Left cardiac atrium (tissue), 4 donors: ENCODE measurements at places on chromosomes 3 and 15. TPM values are rescaled to one million over a fixed set of nuclear protein-coding genes. Genes with fewer than 3 reads are reported as not detected.

DNA sequence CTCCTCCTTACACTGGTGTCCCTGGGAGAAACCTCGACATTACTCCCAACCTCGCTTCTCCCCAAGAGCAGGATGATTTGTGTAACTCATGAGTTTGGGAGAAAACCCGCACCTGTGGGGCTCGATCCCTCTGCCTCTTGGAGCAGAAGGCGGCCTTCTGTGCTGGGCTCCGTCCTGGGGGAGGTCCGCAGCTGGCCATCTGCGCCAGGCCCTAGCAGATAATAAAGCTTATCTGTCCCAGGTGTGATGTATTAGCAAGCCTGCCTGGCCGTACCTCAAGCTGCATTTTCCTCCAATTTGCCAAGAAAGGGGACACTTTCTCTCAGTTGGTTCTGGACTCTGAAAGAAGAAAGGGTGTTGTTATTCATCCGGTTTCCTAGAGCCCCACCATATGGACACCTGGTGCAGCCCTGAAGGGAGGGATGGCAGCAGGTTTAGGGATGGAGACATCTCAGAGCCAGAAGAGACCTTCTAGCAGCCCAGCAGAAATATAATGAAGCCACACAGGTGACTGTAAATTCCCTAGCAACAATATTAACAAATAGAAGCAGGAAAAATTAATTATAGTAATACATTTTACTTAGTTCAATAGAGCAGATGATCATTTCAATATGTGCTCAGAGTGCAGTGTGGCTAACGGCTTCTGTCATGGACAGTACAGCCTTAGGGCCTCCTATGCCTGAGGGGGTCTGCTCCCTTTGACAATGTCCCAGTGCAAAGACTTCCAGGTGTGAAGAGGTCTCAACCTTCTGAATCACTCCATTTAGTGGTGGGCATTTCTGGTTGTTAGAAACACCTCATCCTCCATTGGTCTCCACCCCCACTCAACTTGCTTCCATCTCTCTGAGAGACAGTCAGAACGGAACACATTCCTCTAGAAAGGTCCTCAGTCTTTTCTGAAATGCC, 94.8 kb downstream of the CPN2 start:
- no peak for DNase-seq

The SLC28A2 gene
- not detected for total RNA-seq

DNA sequence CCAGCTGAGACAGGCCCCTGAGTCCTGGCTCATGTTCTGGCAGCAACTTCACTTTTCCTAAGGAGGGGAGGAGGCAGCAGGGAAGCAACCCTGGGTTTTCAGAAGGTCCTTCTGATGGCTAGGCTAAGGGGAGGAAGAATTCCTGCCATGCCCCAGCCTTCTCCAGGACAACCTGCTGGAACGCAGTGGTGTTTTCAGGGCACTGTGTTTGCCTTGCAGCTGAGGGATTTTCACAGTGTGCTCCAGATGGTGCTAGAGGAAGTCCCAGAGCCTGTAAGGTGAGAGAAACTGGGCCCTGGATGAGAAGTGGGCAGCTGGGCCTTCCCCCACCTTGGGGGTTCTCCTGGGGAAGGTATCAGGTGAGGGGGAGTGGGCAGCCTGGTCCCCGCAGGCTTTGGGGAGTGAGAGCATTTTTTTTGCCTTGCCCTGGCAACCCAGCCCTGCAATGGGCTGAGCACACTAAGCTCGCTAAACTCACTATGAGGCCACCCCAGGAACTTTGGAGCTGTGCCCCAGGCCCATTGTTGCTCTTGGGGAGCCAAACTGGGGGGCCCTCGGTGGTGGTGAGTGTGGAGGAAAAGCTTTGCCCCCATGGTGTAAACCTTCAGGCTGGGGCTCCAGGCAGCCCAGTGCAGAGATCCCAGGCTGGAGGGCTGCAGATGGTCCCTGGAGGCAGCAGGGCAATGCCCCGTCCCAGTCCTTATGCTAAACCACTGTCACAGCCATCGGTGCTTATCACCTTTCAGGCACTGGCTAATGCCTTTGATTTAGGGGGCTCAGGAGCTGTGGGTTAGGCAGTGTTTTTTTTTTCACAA, 41.1 kb downstream of the ACAA1 start:
- no peak for DNase-seq

- peak; percentile 35 for DNase-seq
Observed at GRCh38 chr3:140022066-140022770, 87.2 kb downstream of the CLSTN2 start.

DNA sequence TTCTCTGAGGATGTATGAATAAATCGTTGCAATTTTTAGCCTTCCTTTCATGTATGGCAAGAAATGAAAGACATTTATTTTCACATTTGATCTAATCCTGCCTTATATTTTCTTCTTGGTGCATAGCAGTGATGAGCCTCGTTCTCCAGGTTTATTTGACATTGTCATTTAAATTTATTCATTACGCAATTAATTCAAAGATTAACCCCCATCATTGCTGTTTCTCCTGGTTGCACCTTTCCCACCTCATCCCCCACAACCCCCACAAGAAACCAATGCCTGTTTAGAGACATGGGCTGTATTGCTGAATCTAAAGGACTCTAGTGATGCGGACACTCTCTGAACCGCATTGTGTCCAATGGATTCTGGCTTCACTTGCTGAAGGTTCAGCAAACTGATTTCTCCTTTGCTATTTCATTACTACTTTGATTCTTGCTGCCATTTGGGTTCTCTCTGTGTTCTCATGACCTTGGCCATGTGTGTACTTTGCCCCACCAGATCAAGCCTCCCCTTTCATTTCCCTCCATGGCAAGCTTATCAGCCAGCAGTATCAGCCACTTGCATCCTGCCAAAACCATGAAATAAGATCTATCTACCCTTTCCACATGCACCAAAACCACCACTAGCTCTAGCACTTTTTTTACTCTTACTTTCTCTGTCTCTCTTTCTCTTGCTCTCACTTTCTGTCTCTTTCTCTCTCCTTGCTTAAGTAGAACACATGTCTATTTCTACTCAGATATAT, 382.7 kb downstream of the GBE1 start:
- DNase-seq: no peak

DNA sequence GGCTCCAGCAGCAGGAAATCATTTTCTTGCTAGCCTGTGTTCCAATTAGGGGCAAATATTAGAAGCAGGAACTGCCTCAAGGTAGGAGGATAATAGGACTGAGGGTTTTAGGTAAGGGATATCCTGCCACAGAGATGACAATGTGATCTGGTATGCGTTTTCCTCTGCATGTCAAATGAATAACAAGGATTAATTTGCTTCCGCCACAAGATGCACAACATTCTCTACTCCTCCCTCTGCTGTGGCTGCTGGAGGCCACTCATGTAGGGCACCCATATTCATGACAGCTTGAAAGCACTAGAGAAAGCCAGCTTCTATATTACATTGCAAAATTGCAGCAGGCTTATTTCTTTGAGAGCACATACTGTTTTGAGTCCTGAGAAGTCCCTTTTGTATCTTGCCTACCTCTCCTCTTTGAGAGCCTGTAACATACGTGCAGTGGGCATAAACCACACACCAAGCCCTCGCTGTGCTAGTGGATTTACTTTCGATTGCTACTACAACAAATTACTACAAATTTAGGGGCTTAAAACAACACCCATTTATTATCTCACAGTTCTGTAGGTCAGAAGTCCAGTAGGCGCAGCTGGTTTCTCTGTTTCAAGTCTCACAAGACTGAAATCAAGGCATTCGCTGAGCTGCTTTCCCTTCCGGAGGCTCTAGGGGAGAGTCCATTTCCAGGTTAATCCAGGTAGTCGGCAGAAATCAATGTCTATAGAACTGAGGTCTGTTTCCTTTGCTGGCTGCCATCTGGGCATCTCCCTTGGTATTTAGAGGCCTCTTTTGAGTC, 5.9 kb upstream of the CD47 start:
- no peak for DNase-seq

- no peak for DNase-seq
Observed at GRCh38 chr3:174062923-174063322, 665.4 kb downstream of the NLGN1 start.

The CSTA gene
- 9.3 TPM for total RNA-seq

The MITF gene
- total RNA-seq: 51.4 TPM

The SOX2 gene
- total RNA-seq: 0.56 TPM

DNA sequence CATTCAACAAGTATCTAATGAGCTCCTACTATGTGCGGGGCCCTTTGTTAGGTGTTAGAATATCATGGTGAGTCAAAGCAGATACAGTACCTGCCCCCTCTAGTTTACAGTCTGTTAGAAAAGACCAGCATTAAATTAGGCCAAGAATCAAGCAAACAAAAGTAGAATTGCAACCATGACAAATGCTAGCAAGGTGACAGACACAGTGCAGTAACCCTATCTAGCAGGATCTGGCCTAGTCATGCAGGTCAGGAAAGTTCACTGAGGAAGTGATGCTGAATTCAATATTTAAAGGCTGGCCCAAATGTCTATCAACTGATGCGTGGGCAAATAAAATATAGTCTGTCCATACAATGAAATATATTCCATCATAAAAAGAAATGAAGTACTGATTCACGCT, 200.7 kb downstream of the RORA start:
- DNase-seq: no peak

- DNase-seq: no peak
Observed at GRCh38 chr3:135324301-135324700, 529.2 kb downstream of the EPHB1 start.

DNA sequence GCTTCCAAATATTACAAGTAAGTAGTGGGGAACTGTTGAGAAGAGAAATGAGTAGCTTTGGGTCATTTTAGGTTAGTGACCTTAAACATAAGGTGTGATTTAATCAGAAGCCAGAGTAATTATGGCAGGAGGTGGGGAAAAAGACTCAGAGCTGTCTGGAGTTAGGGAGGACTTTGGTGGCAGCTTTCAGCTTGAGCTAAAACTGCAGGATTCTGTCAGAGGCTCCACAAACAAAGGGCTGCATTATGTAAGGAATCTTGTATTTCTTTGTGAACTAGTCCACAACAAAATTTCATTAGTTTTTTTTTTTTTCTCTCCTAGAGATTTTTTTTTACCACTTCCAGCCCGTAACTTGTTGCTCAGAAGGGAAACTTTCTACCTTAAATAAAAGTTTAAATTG, 345.3 kb downstream of the TIGIT start:
- DNase-seq: no peak

The DPH6 gene
- 9.9 TPM for total RNA-seq

The TMEM158 gene
- total RNA-seq: 0.44 TPM
